Adrenal gland (tissue), 19 donors: ENCODE measurements at places on chromosomes 2 and 18. TPM values are rescaled to one million over a fixed set of nuclear protein-coding genes. Genes with fewer than 3 reads are reported as not detected.

DNA sequence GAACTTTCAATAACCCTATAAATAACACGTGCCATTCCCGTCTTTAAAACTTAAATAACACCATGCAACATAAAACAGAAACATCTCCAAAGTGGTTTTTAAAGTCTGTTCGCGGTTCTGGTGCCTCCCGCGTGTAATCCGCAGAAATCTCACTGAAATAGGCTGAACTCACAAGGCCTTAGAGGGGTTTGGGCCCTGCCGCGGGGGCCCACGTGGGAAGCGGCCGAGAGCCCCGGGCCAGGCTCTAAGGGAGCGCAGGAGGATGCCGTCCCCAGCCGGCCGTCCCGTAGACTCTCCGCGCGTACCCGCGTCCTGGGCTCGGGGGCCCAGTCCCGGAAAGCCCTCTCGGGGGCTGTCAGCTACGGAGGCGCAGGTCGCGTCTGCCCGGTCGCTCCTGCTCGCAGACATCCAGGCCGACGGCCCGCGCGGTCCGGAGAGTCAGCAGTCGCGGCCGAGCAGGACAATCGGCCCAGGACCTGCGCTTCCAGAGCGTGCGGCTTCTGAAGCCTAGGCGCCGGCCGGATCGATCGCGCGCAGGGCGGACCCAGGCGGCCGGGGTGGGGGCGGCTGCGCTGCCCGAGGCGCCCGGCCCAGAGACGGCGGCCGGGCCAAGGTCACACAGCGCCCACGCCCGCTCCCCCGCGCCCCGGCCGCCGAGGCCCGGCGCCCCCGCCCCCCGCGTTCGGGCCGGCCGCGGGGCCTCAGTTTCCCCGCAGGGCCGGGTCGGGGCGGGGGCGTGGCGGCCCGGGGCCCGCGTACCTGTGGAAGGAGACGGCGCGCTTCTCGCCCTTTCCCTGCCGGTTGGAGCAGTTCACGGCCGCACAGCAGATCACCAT is 558 bp downstream of the THAP4 start:
- H3K36me3 ChIP-seq: no peaks in the 10 kb centered on the region
- DNase-seq: peak; percentile 53
- peak overlapping the region; percentile 81 for H3K27ac ChIP-seq
- peak overlapping the region; percentile 16 for H3K4me3 ChIP-seq
- H3K4me1 ChIP-seq: peaks cover 34% of the 10 kb centered on the region

DNA sequence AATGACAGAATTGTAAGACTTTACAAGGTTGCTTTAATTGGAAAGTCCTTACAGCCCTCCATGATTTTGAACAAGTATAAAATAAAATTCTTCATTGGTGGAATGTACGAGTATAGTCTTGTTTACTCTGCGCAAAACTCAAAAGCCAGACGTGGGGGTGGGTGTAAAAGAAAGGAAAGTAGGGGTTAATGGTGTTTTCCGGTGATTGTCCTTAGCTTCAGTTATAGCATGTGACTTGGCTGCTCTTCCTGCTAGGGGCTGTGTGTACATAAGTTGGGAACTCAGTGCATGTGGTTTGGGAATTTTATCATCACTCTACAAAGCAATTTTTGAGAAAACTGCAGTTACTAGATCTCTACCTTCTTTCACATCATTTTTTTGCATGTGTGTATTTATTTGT is 82.4 kb upstream of the CAVIN2 start:
- H3K4me1 ChIP-seq: no peaks in the 10 kb centered on the region
- H3K27me3 ChIP-seq: no peaks in the 10 kb centered on the region
- no peak overlapping the region for H3K4me3 ChIP-seq

GRCh38 chr2:70717431-70718038 is 50.5 kb downstream of the ADD2 start:
- H3K27me3 ChIP-seq: no peaks in the 10 kb centered on the region
- H3K4me1 ChIP-seq: no peaks in the 10 kb centered on the region
- no peaks in the 10 kb centered on the region for H3K36me3 ChIP-seq
- DNase-seq: no peak
- H3K27ac ChIP-seq: no peak overlapping the region

DNA sequence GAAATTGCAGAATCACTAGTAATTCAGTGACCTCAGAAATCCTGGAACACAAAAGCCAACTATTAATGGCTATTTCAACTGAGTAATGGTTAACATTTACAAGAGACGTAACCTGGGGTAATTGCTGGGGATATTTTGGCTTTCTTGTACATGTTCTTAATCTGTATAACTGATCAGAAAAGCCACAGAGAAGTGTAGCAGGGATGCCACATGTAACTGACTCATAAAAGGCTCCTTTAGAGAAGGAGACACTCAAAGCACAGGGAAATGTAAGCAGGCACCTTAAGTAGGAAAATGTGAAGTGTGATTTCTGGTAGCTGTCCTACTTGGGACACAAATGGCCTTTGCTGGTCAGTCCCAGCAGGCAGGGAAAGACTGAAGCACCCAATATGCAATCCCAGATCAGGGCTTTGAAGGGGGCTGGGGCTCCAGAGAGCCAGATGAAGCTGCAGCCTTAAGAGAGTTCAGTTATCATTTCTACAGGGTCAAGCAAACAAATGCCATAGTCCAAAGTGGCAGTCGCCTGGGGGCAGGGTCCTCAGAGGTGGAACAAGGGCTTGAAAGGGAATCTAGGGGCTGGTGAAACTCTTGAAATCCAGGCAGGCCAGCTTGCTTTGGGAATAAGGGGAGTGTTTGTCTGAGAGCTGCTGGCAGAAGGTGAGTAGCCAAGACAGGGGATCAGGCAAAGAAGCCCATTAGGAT is 7.2 kb upstream of the SPOPL start:
- H3K36me3 ChIP-seq: no peaks in the 10 kb centered on the region
- no peak overlapping the region for H3K27ac ChIP-seq
- no peak for DNase-seq
- H3K27me3 ChIP-seq: no peaks in the 10 kb centered on the region
- no peaks in the 10 kb centered on the region for H3K4me1 ChIP-seq
- no peak overlapping the region for H3K4me3 ChIP-seq

DNA sequence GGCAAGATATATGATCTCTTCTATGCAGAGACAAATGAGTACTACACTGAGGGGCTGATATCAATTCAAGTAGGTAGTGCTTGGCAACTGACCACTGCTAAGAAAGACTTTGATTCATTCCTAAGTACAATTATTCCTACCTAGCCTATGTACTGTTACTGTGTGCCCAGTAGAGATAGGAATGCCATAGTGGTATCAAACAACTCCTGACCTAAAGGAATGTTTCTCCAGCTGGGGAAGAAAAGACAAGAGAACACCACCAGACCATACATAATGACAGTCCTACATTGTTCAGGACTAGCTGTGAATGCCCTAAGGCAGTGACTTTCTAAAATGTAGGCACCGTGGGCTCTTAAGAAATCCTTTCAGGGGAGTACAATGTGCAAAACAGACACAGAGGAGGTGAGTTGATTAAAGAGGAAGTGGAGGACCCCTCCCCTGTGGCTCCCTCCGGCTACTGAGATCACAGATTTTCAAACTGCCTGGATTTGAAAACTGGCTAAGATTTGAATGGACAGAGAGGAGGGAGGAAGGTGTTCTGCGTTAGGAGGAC is 89.1 kb downstream of the ANTXR1 start:
- H3K4me1 ChIP-seq: no peaks in the 10 kb centered on the region
- H3K27ac ChIP-seq: no peak overlapping the region
- H3K4me3 ChIP-seq: no peak overlapping the region

DNA sequence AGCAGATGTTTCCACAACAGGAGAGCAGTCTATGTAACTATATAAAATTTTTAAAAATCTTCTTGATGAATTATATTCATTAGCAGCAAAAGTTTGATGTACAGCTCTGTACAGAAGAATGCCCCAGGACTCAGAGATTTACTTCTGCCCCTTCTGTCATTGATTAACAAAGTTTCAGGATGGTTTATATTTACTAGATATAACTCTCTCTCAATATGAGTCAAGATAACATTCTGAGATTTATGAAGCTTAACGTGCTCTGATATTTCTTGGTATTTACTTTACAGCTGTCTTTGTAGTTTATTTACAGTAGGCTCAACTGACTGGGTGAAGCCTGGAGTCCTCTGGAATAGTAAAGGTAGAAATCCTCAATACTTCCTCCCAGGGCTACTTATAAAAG is 93.6 kb upstream of the HNMT start:
- no peak overlapping the region for H3K4me3 ChIP-seq
- H3K36me3 ChIP-seq: no peaks in the 10 kb centered on the region
- no peak for DNase-seq
- H3K4me1 ChIP-seq: no peaks in the 10 kb centered on the region

The POTEC gene
- not detected for total RNA-seq
